ENCODE measurements at places on chromosomes 5 and 9.

DNA sequence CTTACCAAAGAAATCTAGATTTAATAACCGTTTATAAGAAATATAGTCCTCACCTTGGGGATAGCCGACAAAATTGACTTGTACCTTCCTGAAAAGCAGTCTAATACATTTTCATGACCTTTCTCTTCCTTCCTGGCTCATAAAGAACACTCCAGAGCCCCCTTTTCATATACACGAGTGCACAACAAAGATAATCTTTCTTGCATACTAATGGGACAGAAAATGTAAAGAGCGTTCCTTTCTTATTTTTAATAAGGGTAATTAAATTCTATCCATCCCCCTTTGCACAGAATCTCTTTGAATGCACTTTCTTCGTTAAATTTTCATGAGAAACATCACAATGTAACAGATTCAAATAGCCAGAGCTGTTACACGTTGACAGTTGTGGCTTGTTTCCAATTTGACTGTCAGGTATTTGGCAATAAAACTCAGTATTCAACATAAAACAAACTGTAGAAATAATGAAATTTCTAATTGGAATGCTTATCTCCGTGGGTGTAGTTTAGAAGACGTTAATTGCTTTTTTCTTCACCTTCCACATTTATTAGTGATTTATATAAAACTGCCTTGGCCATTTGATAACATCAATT lies 732.3 kb upstream of the DMAC1 start:
- DNase-seq = no peak

- no peak for DNase-seq
These were observed 12.1 kb downstream of the HCN1 start for GRCh38 chr5:45684118-45684517.

DNA sequence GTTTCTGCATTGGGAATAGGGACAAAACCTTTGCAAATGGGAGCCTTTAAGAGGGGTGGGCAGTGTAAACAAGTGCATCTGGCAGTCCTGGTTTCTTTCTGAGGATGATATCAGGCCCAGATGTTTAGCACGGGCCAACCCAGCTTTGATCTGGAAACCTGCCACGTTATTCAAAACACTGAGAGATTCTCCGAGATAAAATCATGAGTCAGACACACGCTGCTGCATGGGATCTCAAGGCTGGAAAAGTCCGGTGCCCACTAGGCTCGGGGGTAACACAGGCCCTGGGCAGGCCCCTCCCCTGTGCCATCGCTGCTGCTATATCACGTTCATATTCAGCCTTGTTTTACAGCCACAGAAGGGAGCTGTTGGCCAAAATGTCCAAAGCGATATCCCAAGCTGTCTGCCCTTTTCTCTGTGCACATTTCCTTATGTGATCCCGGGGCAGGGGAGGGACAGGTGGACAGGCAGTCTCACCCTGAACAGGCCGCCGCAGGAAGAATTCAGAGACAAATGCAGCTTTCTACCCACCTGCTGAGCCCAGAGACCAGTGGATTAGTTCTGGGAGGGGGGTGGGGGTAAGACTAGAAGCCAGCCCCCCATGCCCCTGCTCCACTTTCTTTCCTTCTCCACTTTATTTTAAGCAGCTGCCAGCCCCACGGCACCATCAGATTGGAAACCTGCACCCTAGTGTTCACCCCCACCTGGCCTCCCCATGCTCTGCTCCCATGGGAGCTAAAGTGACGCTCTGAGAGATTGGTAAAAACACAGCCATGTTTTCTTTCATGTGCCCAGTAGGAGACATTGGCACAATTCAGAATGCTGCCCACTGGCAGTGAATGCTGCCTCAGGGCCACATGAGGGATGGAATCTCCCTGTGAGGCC lies 63.1 kb downstream of the TMOD1 start:
- DNase-seq = no peak

DNA sequence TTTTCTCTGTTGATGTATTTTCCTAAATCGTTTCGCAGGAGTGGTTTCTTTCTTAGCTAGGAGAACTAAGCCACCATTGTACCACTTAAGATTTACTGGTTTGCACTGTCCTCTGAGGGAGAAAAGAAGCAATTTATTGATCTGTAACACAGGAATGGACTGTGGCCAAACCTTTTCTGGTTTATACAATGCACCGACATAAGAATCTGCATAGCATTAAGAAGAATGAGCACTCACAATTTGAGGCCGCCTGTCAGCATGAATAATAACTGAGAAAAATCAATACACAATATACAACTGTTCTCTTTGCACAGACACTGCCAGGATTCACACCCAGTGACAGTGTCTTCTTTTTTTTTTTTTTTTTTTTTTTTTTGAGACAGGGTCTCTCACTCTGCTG lies 168.6 kb upstream of the DMRT1 start:
- no peak for DNase-seq

DNA sequence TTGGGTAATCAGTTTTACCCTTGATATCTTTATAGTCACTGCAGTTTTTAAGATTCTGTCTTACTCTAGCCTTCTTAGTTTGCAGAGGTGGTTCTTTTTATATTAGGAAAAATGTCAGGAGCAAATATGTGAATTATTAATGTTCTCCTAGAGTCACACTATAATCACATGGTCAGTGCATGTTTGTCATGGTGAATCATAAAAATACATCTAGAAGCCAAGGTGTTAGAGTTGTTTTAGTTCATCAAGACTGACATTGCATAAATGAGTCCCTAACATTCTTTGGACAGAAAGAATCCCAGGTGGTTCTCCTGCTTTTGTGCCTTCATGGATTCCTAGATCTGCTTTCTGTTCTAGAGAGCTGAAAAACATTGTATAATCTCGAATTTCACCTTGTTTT lies 22.9 kb downstream of the ATG10 start:
- DNase-seq = no peak

DNA sequence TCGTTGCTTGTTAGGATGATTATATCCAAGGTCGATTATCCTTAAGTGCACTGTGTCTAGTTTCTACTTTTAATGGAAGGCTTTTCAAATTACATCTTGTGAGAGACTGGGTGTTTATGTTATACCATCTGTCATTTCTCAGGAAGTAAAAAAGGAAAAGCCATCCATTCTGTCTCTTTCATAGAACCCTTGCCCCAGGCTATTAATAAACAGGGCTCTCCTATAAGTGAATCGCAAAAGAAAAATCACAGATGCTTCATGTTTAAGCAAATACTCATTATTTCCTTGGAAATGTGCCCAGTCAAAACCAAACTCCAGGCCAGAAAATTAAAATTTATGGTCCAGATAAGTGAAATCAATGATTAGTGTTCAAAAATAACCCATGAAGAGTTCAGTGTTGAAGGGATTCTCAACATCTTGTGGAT lies 58.1 kb downstream of the STARD4 start:
- DNase-seq = no peak
